ENCODE measurements at places on chromosomes 2 and 18.

- peak; percentile 14 for DNase-seq
Observed at GRCh38 chr2:98561902-98562695, 46.2 kb downstream of the COA5 start.

GRCh38 chr2:51813247-51813646 lies 781.3 kb upstream of the NRXN1 start:
- DNase-seq: peak; percentile 3

DNA sequence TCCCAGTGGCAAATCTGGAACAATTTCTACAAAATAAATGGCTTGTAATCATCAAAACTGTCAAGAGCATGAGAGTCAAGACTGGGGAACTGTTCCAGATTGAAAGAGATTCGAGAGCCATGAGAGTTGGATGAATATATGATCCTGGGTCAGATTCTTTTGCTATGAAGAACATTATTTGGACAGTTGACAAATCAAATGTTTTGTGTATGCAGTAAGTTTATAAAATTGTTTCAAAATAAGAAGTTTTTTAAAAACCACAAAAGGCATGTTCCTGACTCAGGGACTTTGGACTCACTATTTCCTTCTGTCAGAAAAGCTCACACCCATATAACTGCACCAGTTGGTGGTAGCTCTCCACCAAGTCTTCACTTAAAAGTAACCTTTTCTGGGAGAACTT lies 38.5 kb downstream of the ROCK2 start:
- DNase-seq: peak; percentile 90

- peak; percentile 77 for DNase-seq
Observed at GRCh38 chr18:77857678-77858655, 608.3 kb downstream of the GALR1 start.

DNA sequence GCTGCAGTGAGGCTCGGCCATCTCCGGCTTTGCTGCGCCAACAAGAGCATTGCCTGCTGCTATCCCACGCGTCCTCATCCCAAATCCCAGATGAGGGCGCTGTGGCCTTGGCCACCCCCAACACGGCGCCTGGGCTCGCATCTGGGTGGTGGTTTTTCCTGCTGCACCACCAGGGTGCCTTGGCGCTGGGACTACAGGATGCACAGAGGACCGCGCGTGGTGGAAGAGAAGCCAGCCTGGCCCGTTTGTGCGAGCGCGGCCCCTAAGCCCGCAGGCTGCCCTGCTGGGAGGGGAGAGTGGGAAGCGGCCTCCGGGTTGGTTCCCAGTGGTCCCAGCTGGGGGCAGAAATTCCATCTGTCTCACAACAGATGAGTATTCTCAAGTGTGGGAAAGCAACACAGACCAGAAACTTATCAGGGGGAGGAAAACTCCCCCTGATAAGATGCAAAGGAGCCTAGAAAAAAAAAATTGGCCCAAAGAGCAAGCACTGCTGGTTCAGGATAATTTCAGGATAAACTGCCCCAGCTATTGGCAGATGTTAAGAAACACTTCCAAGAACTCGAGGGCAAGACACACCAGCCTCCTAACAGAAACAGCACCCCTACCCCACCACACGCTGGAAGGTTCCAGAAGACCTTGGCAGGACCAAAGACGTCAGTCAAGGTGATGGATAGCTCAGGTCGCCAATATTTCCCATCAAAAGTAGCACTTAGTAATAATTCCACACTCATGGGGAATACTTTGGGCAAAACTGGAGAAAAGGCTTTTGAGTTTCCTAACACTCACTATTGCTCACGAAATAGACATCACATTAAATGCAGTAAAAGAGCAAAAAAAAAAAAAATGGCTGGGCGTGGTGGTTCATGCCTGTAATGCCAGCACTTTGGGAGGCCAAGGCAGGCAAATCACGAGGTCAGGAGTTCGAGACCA lies 152.1 kb downstream of the PXDN start:
- DNase-seq: peak; percentile 77

DNA sequence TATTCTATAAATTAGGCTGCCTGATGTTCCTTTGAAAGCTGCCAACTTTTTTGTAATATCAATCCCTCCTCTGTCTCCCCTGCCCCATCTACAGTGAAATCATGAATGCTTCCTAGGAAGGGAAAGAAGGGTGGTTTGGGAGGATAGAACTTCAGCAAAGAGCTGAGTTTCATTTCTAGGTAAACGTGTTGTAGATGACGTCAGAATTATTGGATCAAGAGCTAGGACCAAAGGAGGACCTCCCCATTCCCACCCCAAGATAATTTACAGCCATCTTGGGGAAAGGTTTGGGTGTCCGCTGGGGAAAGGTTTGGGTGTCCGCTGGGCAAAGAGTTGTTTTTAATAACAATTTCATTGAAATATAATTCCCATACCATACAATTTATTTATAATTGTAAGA lies 11.2 kb upstream of the ANKRD53 start:
- no peak for DNase-seq
